ENCODE measurements at places on chromosomes 11 and 22. TPM values are rescaled to one million over a fixed set of nuclear protein-coding genes. Genes with fewer than 3 reads are reported as not detected.

Gene MAPK8IP1
- total RNA-seq: 6.7 TPM

Gene PPFIA1
- 42.5 TPM for total RNA-seq

Gene GLB1L3
- 0.50 TPM for total RNA-seq

Gene SCT
- not detected for total RNA-seq

Gene PGAP2
- 36.4 TPM for total RNA-seq

All from mammary epithelial cell (primary cell).